ENCODE measurements at places on chromosomes 3 and 15. TPM values are rescaled to one million over a fixed set of nuclear protein-coding genes. Genes with fewer than 3 reads are reported as not detected.
A peak's percentile ranks its signal among the peaks of the same experiment; 100 is the strongest.

Gene FBXO40
- not detected for total RNA-seq

Gene SCN11A
- 1.6 TPM for total RNA-seq

Gene GPR62
- total RNA-seq: 0.12 TPM

Gene ST6GAL1
- total RNA-seq: 80.7 TPM

Gene GOLGA6D
- total RNA-seq: 0.13 TPM

Gene NAA50
- total RNA-seq: 110 TPM

Gene STRC
- 1.6 TPM for total RNA-seq

Gene CYP11A1
- total RNA-seq: 2.0 TPM

Gene JMJD7
- 26.2 TPM for total RNA-seq

Gene H1-8
- not detected for total RNA-seq

Gene SH2D7
- not detected for total RNA-seq

Gene CLEC3B
- total RNA-seq: not detected

Gene EAF2
- 7.6 TPM for total RNA-seq

Gene NMB
- 6.1 TPM for total RNA-seq

DNA sequence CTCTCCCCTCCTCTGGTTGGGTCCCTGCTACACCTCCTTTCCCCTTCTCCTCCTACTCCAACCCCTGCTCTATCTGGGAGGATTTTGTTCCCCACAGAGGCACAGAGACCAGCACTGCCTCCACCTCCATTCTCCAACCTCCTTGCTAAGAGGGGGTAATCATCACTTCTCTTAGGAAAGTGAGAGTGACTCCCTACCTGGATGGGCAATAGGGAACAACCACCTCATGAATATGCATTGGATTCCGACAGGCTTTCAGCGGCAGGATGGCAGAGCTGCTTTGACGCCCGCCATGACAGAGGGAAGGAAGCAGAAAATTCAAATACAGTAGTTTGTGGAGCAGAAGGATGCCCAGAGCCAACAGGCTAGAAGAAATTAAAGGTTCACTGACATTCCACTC lies 614.8 kb upstream of the MDFIC2 start:
- no peak overlapping the region for H3K4me3 ChIP-seq
- no peaks in the 10 kb centered on the region for H3K4me1 ChIP-seq
- H3K27me3 ChIP-seq: no peaks in the 10 kb centered on the region

GRCh38 chr15:68537506-68537905 lies 41.3 kb upstream of the CORO2B start:
- H3K4me3 ChIP-seq: no peak overlapping the region
- H3K27me3 ChIP-seq: no peaks in the 10 kb centered on the region
- H3K36me3 ChIP-seq: no peaks in the 10 kb centered on the region
- no peak overlapping the region for H3K27ac ChIP-seq

DNA sequence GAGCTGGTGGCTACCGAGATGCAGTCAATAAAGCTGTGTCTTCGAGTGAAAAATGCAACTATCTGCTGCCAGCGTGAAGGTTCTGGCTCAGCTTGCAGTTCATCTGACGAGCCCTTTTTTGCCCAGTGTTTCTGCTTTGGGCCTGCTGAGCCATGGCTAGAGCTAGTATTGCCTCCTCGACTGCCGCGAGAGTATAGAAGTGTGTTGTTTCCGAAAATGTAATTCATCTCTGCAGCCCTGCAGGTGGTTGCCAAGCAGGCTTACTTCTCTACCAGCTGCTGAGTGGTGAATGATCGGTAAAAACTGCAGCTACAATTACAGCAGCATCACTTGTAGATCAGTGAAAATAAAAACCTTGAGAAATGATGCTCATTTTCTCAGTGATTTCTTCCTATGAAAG lies 114.8 kb downstream of the DLG1 start:
- H3K4me3 ChIP-seq: no peak overlapping the region
- H3K4me1 ChIP-seq: peaks cover 5% of the 10 kb centered on the region
- H3K36me3 ChIP-seq: no peaks in the 10 kb centered on the region
- no peak for DNase-seq
- H3K27ac ChIP-seq: no peak overlapping the region
- H3K27me3 ChIP-seq: no peaks in the 10 kb centered on the region

DNA sequence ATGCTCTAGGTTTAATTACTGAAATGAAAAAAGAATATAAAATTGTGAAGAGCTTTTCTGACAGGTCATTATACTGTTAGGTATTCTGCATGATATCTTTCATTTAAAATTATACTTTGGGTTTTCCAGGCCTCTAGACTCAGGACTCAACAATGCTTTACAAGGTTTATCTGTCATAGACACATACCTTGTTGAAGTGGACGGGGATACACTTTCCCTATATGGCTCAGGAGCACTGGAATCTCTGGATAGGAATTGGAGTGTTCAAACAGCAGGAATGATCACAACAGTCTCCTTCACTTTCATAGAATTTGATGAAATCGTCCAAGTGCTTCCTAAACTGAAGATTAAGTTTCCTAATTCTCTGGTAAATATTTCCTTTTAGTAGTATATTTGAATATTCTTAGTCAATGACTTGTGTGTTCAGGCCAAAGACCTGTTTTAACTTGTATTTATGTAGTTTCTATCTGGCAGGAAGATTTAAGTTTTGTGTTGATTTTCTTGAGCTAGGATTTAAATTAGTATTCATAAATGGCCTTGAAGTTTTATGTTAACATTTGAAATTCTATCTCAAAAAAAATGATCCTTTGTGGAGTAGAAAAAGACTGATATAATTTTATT lies 106.9 kb upstream of the THSD4 start:
- no peaks in the 10 kb centered on the region for H3K27me3 ChIP-seq
- H3K27ac ChIP-seq: no peak overlapping the region
- no peak overlapping the region for H3K4me3 ChIP-seq
- H3K4me1 ChIP-seq: no peaks in the 10 kb centered on the region
- H3K36me3 ChIP-seq: no peaks in the 10 kb centered on the region

DNA sequence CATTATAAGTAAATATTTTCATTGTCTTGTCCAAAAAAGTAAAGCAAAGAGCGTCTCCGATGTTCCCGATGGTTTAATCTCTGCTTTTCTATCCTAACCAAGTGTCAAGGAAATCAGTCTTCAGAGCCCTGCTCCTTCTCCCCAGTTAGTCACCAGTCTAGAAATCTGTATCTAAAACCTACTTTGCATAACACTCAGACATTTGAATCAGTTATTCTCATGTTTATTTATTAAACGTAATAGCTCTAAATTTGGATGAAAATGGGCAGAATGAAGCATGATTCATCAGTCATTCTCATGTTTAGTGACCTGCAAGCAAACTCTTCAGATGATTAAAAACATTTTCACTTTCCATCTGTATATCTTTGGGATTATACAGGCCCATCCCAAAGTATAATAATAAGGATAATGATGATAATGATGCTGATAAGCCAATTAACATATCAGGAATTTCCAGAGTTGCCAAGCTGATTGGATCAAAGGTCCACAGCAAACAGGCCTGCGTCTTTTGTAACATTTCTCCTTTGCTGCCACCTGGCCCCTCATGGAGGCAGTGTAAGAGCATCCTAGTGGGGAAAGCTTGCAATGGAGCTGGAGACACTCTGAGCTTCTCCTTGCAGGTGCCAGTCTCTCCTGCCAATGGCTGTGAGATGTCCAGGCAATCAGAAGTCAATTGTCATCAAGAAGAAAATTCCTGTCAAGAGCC lies 273.9 kb downstream of the IGSF11 start:
- no peak for DNase-seq
- no peaks in the 10 kb centered on the region for H3K27me3 ChIP-seq
- H3K4me1 ChIP-seq: peaks cover 4% of the 10 kb centered on the region

DNA sequence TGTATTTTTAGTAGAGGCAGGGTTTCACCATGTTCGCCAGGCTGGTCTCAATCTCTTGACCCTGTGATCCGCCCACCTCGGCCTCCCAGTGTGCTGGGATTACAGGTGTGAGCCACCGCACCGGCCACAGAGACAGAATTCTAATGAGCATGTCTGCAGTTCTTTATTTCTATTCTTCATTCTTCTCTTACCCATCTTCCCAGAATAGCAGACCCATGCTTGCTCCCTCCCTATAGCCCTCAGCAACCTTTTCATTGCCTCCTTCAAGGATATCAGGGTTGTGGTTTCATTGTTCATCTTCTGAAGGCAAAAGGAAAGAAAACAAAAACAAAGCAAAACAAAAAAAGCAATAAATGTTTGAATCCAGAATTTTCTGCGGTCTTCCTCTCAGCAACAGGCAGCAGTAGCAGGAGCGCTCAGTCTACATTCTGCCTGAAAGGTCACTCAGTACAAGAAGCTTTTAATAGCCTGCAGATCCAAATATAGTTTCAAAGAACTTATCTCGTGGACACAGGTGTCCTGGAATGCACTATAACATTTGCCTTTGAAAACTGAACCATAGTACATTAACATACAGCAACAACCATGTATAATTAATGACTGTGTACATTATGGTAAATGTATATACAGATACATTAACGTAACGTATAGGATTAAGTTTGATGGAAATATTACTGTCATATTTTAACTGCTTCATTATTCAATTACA lies at the start of gene SMCO1:
Gene SMCO1 (minus strand): TSS at position 434 of the 709 bp plus-strand sequence. CDS start 137 bp downstream, at position 297.
- H3K27me3 ChIP-seq: peaks cover 4% of the 10 kb centered on the region
- H3K27ac ChIP-seq: no peak within 1 kb of the TSS
- no peak for DNase-seq
- H3K4me1 ChIP-seq: no peaks in the 10 kb centered on the region

- no peak for DNase-seq
- H3K4me3 ChIP-seq: no peak overlapping the region
- no peak overlapping the region for H3K27ac ChIP-seq
- peaks cover 9% of the 10 kb centered on the region for H3K36me3 ChIP-seq
These were observed 18.9 kb downstream of the PTPN23 start for GRCh38 chr3:47399531-47400270.

GRCh38 chr3:65829228-65829627 lies 209.5 kb downstream of the MAGI1 start:
- DNase-seq: no peak
- peaks cover 57% of the 10 kb centered on the region for H3K4me1 ChIP-seq
- H3K27me3 ChIP-seq: no peaks in the 10 kb centered on the region
- no peaks in the 10 kb centered on the region for H3K36me3 ChIP-seq
- H3K4me3 ChIP-seq: no peak overlapping the region

DNA sequence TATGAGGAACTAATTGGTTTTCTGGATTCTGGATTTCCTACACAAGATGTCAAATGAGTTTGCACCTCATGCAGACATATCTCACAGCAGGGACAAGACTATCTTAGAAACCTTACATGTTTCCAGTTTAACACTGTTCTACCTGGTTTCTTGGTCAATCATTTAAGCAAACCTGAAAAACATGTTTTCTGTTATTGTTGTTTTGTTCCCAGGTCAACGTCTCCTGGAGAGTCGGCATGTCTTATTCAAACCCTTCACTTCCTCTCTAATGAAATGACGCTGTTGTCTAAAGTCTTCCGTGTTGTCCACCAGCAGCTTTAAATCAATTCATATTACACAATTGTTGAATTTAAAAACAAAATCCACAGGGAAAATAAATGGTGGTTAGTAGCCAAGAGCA lies 150.9 kb downstream of the CNTN3 start:
- H3K27me3 ChIP-seq: no peaks in the 10 kb centered on the region
- no peak overlapping the region for H3K4me3 ChIP-seq
- no peaks in the 10 kb centered on the region for H3K36me3 ChIP-seq

DNA sequence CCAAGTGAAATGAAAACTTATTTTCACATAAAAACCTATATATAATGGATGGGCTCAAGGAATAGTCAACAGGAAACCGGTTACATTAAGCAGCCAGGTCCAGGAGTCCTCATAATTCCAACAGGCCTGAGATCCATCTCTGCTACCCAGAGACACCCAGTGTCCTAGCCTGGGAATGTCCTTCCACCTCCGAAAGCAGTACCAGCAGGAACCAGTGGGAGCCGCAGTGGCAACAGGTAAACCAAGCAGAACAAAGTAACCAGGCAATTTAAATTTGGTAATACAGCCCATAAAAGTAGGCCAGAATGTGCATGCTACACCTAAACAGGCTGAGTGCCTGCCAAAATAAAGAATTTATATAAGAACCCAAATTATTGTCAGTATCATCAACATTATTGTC lies 195.6 kb downstream of the ZBBX start:
- no peaks in the 10 kb centered on the region for H3K36me3 ChIP-seq
- H3K27ac ChIP-seq: no peak overlapping the region
- DNase-seq: no peak
- H3K4me1 ChIP-seq: peaks cover 5% of the 10 kb centered on the region
- no peaks in the 10 kb centered on the region for H3K27me3 ChIP-seq

DNA sequence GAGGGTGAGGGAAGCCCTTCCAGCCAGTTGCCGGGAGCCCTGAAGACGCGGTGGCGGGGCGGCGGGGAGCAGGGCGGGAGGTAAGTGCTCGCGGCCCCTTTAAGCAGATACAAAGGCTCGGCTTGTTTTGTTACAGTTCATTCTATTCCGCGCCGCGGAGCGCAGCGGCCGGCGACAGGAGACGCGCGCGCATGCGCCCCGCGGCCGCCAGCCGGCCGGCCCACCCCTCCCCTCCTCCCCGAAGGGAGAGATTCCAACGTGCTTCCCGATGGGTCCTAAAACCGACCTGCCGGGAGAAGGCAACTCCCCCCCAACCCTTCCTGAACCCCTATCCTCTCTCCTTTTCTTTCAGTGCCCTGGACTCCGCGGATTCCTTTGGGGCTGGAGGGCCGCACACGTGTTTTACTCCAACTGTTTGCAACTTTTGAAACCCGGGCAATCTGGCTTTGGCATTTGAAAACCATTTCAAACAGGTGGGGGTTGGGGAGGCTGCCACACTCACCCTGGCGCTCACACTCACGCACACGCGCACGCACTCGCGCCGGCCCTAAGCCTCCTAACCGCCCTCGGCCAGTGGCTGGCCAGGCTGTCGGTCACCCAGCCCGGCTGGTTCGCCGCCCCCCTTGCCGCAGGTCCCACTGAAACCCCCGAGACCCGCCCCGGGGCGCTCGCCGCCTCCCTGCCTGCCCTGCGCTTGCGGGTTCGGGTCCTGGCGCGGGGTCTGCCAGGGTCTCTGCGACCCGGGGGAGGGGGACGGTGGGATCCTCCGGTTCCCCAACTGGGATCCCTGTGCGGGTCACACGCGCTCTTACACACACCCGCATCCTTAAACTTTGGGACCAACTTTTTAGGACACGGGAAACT lies at the start of gene MAGI1:
Gene MAGI1 (minus strand): TSS at position 193 of the 864 bp plus-strand sequence. CDS start 610 bp downstream, outside the sequence.
- H3K4me3 ChIP-seq: peak within 1 kb of the TSS; percentile 98
- H3K4me1 ChIP-seq: peaks cover 27% of the 10 kb centered on the region
- H3K36me3 ChIP-seq: peaks cover 7% of the 10 kb centered on the region
- peak; percentile 85 for DNase-seq
- peak within 1 kb of the TSS; percentile 98 for H3K27ac ChIP-seq

DNA sequence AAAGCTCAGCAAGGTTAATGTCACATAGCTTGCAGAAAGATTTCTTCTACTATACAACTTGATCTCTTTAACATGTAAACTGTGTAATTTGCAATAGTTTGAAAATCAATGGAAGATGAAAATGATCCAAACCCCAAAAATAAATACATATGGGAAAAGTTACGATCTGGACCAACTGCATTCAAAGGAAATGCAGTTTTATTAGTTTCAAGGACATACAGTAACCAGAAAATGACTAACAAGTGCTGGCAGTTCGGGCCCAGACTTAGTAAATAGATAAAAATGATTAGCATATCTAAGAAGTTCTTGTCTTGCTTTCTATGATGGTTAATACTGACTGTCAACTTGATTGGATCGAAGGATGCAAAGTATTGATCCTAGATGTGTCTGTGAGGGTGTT lies 37.3 kb upstream of the LEKR1 start:
- no peaks in the 10 kb centered on the region for H3K27me3 ChIP-seq
- no peak overlapping the region for H3K4me3 ChIP-seq
